ENCODE measurements at places on chromosomes 3 and 15.
A peak's percentile ranks its signal among the peaks of the same experiment; 100 is the strongest.

DNA sequence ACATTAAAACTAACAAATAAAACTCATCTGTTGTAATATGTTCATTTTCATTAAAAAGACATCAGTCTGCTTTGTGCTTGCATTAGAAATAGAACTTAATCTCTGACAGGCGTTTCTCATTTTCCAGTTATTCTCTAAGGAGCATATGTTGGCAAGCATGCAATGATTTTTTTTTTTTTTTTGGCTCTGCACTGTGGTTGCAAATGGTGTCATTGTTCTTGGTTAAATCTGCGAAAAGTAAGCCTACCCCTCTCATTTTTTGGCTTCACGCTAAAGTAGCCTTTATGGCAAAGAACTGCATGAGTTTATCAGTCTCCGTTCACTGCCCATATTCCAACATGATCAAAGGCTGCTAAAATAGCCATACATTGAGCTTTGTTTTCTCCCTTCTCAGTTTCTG lies 403.2 kb downstream of the MECOM start:
- DNase-seq, result no peak

DNA sequence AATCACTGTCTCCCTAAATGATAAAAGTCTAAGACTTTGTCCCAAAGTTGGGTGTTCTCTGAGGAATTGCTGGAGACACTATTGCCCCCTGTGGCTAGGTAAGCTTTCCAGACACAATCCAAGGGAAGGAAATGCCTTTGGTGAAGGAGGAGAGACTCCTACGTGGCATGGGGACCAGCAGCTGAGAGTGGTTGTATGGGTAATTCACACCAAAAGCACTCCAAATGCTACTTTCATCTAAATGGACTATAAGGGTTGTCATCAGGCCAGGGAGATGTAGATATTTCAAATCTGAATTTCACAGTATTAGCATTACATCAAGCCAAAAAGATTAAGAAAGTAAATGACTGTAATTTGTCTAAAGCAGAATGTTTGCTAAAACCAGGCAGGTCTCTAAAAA lies 400.8 kb upstream of the THBS1 start:
- no peak for DNase-seq

- no peak for DNase-seq
Observed at GRCh38 chr3:41198046-41198445, 1.3 kb upstream of the CTNNB1 start.

DNA sequence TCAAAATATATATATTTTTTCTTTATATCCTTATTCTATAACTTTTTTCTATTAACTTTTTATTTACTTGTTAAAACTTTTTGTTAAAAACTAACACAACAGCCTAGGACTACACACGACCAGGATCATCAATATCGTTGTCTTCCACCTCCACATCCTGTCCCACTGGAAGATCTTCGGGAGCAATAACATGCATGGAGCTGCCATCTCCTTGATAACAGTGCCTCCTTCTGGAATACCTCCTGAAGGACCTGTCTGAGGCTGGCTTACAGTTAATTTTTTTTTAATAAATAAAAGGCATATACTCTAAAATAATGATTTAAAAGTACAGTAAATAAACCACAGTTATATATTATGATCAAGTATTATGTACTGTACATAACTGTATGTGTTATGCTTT lies 58.9 kb downstream of the SFMBT1 start:
- no peak for DNase-seq

GRCh38 chr15:61726166-61726565 lies 334.1 kb downstream of the VPS13C start:
- DNase-seq, result no peak

- DNase-seq, result no peak
Observed at GRCh38 chr3:180980611-180981010, 8.9 kb downstream of the DNAJC19 start.

- no peak for DNase-seq
Observed at GRCh38 chr15:39478996-39479395, 101.9 kb upstream of the THBS1 start.

DNA sequence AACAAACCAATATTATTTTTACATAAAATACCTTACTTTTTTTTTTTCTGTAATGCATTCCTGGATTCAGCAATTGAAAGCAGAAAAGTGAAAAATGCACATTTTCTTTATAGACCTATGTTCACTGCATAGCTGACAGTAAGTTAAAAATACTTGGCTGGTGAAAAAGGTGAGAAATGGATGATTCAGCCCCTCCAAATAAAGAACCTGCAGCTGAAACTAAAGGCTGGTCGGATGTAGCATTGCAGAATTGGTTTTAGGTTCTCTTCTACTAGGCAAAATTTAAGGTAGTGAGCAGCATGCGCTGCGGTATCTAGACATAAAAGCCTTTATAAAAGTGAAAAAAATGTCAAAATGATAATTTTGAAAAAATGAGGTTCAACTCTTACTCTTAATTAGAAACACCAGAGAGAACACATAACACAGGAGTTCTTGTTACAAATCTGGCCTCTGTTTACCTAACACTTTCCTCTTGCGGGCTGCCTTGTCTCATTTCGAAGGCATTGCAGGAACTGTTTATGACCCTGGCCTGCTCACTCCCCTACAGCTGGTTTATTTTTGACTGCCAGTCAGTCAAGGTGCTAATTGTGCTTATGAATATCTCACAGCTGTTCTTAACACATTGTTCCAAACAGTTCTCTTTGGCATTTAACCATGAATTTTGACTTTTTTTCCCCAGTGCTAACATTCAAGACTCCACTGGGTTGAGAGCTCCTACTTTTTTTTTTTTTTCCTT lies 455.4 kb upstream of the TBL1XR1 start:
- DNase-seq, result no peak

GRCh38 chr3:23519314-23520208 lies 286.2 kb upstream of the UBE2E1 start:
- DNase-seq, result no peak

DNA sequence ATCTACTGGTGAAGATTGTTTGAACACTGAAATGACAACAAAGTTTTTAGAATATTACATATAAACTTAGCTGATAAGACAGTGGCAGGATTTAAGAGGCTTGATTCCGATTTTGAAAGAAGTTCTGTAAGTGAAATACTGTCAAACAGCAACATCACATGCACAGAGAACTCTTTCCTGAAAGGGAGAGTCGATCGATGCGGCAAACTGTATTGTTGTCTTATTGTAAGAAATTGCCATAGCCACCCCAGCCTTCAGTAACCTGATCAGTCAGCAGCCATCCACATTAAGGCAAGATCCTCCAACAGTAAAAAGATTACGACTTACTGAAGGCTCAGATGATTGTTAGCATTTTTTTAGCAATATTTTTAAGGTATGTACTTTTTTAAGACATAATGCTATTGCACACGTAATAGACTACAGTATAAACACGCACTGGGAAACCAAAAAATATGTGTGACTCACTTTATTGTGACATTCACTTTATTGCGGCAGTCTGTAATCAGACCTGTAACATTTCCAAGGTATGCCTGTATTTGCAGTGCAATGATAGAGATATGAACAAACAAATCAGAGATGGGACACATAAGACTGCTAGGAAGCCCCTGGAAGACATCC lies 225.6 kb upstream of the UBE2E1 start:
- DNase-seq, result no peak

DNA sequence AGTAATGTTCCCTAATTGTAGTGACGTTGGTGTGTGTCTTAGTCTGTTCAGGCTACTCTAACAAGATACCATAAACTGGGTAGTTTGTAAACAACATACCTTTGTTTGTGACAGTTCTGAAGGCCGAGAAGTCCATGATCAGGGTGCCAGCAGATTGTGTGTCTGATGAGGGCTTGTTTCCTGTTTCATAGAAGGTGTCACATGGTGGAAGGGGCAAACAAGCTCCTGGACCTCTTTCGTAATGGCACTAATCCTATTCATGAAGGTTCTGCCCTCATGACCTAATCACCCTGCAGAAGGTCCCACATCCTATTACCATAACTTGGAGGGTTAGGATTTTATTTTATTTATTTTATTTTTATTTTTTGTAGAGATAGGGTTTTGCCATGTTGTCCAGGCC lies 11.1 kb downstream of the ATXN7 start:
- DNase-seq, result no peak

DNA sequence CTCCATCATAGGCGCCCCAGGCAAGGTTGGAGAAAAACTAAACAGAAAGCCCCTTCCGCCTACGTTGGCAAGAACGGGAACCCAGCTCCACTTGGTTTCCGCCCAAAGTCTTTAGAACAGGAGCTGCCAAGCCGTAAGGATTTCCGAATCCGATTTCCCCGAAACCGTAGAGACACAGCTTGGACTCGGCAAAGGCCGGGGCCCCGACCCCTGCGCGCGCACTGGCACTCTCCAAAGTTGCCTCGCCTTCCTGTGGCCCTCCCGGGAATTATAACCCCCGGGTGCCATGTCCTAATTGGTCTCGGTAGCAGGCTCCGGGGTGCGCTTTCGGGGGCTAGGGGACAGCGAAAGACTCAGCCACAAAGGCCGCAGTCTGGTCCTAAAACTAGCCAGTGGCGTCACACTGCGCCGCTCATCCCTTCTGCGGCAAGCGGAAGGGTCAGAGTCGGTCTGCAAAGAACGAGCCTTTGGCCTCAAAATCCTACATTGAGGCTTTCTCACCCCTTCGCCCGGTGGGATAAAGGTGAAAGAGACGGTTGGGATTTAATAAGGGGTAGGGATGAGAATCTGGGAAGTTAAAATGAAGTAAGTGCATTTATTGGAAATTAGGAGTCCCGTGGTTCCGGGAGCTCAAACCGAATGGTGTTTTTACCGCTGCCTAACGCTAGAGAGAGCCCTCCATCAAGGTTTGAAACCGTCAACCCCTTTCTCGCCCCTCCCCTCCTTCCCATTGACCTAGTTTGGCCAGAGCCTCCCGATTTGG lies 6.8 kb downstream of the BCL6 start:
- DNase-seq, result no peak

DNA sequence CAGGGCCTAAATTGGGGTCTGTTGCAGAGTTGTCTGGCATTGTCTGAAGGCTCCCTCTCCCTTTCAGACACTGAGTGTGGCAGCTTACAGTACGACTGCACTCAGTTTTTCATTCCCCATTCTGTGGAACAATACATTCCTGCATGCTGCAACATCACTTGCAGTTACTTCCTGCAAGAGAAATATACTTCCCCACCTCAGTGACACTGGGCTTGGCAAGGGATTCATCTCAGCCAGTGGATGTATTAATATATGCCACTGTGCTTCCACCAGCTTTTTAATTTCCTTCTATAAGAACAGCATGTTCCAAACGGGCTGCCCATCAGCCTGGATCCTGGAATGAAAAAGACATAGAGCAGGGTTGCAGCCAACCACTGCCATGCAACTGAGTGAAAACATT lies 23.1 kb downstream of the B3GALNT1 start:
- no peak for DNase-seq

DNA sequence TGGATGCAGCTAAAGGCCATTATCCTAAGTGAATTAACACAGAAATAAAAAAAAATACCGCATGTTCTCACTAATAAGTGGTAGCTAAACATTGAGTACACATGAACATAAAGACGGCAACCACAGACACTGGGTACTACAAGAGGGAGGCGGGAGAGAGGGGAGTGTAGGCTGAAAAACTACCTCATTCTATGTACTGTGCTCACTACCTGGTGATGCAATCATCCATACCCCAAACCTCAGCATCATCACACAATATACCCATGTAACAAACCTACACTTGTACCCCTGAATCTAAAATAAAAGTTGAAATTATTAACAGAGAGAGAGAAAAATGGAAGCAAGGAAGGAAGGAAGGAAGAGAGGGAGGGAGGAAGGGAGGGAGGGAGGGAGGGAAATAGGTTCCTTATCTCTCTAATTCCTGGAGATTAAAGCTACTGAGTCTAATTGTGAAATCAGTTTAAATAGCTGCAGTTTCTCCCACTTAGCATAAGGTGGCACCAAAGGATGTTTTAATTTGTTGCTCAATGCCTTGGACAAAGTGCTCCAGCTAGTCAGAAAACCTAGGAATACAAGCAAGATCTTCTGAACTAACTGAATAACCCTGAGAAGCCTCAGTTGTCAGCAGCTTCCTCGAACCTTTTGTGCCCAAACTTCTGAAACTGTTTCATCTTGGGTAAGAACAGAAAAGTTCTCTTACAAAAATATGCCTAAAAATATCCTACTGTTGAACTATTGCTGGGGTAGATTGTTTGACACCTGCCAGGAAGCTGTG lies 79.4 kb upstream of the ATP11B start:
- DNase-seq, result no peak

GRCh38 chr3:169835533-169835932 lies 22.8 kb upstream of the LRRC34 start:
- no peak for DNase-seq

- no peak for DNase-seq
Observed at GRCh38 chr3:46541835-46542234, 24.3 kb downstream of the LRRC2 start.

DNA sequence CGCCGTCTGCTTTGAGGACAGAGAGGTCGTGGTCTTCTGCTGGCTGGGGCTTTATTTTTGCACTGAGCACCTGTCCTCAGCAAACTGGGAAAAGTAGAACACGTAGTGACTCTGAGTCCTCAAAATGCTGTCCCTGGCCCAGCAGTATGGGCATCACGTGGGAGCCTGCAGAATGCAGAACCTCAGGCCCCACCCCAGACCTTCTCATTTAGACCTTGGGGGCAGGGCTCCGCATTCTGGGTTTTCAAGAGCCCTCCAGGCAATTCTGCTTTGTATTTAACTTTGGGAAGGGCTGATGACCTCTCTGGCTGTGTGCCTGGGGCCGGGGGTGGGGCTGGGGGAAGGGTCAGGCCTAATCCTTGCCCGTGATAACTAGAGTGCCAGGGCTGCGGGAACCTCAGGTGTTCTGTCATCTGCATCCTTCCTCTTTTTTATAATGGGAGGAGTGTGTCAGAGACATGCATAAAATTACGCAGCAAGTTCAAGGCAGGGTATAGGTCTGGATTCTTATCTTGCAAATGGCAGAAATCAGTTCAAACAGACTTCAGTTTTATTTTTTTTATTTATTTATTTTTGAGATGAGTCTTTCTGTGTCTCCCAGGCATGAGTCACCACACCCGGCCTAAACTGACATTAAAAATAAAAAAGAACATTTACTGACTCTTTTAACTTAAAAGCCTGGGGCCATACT lies 11.1 kb downstream of the SLC6A6 start:
- no peak for DNase-seq

GRCh38 chr3:29536016-29536758 lies 255.3 kb downstream of the RBMS3 start:
- no peak for DNase-seq

GRCh38 chr15:62888623-62889022 lies 153.9 kb upstream of the TPM1 start:
- DNase-seq, result no peak

- DNase-seq, result no peak
Observed at GRCh38 chr3:189419038-189419437, 212.2 kb upstream of the TP63 start.

GRCh38 chr15:90954712-90955623 lies at the start of gene RCCD1:
Gene RCCD1 (plus strand): TSS chr15:90954884. CDS start chr15:90956735, 1,851 bp downstream.
- DNase-seq, result peak; percentile 83

- DNase-seq, result no peak
Observed at GRCh38 chr15:99677540-99678134, 55.6 kb downstream of the LYSMD4 start.

GRCh38 chr15:38085931-38086568 lies 151.6 kb downstream of the TMCO5A start:
- DNase-seq, result no peak

- DNase-seq, result no peak
Observed at GRCh38 chr15:67906382-67906781, 66.5 kb upstream of the RNU6-1 start.

- DNase-seq, result no peak
Observed at GRCh38 chr3:151016478-151016795, 43.9 kb upstream of the CLRN1 start.

Measured in T-helper 22 cell (primary cell).